Astrocyte of the cerebellum (primary cell): ENCODE measurements at places on chromosomes 11 and 22.
A peak's percentile ranks its signal among the peaks of the same experiment; 100 is the strongest.

GRCh38 chr11:32386770-32387377, 48.5 kb downstream of the WT1 start:
- DNase-seq = no peak

- DNase-seq = no peak
Observed at GRCh38 chr11:113174882-113175281, 139.5 kb upstream of the TTC12 start.

- DNase-seq = no peak
Observed at GRCh38 chr11:36295926-36296325, at the start of gene PRR5L. TSS of gene PRR5L (plus strand) at chr11:36296288. CDS start at chr11:36401122, 104,834 bp downstream.

- DNase-seq = no peak
Observed at GRCh38 chr11:79461144-79461543, 20.3 kb upstream of the TENM4 start.

DNA sequence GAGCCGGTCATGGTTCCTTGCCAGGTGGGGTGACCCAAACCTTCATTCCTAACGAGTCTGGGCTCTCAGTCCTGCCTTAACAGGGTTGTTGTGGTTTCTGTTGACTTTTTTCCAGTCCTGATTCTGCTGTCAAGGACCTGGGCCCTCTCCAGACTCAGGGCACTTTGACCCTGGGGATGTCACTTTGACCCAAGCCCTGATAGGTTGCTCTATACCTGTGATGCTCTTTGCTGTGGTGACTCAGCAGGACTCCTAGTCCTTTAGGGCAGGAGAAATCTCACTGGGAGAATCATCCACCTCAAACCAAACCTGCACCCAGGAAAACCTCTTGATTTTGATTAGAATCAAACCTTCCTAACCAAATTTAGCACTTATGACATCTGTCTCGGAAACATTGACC, 20.5 kb upstream of the MPPED1 start:
- no peak for DNase-seq

- DNase-seq = no peak
Observed at GRCh38 chr11:65426839-65427690, 4.5 kb downstream of the NEAT1 start.

- DNase-seq = no peak
Observed at GRCh38 chr11:44702889-44703288, 23.9 kb upstream of the TSPAN18 start.

GRCh38 chr22:26724414-26724813, 67.0 kb downstream of the MIAT start:
- no peak for DNase-seq

- DNase-seq = no peak
Observed at GRCh38 chr11:36313750-36314433, 17.8 kb downstream of the PRR5L start.

DNA sequence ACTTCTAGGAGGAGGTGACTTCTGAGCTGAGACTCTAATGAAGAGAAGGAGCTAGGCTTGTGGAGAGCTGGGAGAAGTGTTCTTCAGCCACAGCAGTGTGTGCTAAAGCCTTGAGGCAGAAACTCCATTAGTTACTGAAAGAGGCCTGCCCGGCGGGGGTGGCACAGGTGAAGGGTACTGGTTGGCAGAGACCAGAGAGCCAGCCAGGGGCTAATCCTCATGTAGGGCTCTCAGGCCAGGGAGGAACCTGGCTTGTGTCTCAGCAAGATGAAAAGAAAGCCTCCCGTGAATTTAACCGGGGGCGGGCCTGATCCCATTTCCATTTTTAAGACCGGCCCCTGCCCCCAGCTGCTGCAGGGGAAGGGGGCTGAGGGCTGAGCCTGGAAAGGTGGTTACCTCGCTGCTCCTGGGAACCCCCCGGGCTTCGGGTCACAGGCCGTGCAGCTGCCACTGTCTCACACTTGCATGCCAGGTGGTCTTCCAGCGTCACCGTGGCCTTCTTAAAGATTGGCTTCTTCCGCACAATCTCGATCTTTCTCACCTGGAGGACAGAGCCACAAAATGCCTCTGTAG, 15.0 kb downstream of the PDGFB start:
- no peak for DNase-seq

DNA sequence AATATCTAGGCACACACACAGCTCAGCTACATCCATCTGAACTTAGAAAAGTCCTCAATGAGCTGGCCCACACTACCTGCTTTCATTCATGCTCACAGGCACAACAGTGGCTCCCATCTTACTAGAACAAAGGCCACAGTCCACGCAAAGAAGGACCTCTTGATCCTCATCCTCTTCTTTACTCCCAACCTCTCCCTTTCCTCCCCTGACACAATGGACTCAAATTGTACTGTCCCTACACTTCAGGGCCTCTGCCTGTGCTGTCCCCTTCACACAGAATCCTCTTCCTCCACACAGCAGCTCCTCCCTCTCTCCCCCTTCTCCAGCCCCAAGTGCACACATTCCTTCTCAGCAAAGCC, 12.7 kb downstream of the SMCO4 start:
- no peak for DNase-seq

DNA sequence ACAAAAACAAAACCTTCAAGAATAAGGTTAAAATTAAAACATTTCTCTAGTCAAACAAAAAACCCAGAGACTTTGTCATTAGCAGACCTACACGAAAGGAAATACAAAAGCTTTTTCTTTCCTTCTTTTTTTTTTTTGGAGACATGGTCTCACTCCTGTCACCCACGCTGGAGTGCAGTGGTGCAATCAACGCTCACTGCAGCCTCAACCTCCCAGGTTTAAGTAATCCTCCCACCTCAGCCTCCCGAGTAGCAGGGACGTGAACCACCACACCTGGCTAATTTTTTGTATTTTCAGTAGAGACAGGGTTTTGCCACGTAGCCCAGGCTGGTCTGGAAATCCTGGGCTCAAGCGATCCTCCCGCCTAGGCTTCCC, 30.5 kb downstream of the PLA2G6 start:
- DNase-seq = no peak

- DNase-seq = no peak
Observed at GRCh38 chr11:17148536-17148935, 59.2 kb downstream of the PIK3C2A start.

DNA sequence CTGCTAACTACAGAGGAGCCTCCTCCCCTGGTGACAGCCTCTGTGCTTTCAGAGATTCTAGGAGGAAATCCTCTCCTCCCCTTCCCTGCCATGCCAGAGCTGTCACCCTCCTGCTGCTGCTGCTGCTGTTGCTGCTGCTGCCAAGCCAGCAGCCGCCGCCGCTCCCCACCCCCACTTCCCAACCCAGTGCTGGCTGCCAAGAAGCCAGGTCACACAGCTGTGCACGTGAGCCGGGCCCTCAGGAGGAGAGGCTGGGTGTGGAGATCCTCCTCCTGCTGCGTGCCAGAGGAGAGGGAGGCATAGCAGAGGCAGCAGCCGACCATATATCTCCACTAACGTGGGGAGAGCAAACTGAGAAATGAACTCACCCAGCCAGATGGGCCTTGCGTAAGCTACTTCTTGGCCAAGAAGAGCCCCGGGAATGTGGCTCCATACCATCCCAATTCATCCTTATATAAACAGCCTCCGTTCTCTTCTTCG, 12.4 kb downstream of the CRY2 start:
- DNase-seq = peak; percentile 74

GRCh38 chr11:15075162-15075526, 1.8 kb downstream of the CALCB start:
- DNase-seq = no peak

GRCh38 chr11:82676483-82677094, 57.1 kb downstream of the FAM181B start:
- no peak for DNase-seq

GRCh38 chr11:12824281-12825041, 150.2 kb downstream of the TEAD1 start:
- DNase-seq = no peak

DNA sequence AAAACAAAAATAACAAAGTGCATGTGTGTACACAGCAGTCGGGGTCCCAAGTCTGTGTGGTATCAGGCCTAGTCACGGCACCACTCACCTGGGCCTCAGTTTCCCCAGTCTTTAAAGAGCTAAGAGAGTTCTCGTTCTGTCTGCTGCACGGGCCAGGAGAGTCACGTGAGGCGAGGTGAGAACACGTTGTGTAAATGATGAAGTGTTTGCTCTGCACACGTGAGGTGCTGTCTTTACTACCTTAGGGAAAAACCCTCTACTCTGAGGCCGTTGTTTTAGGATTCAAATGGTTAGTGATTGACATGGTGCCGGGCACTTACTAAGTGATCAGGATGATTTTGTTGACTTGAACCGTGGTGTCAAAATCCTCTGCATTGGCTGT, 86.5 kb upstream of the PPARA start:
- no peak for DNase-seq

DNA sequence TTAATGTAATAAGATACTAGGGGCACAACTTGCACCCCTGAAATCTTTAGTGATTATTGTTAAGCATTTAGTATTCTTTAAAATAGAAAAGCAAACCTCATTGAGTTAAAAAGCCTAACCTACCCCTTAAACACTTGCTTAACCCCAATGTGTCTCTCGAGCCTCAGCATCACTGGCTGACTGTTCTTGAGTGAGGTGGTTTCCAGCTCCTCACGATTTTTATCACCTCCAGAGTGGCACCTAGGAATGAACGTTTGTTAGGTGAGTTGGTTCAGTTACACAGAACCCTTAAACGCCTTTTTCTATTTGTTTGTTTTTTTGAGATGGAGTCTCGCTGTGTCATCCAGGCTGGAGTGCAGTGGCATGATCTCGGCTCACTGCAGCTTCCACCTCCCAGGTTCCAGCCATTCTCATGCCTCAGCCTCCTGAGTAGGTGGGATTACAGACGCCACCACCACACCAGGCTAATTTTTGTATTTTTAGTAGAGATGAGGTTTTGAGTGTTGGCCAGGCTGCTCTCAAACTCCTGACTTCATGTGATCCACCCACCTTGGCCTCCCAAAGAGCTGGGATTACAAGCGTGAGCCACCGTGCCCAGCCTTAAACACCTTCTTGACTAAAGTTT, 13.7 kb downstream of the YWHAH start:
- no peak for DNase-seq

GRCh38 chr22:37021710-37022482, 2.4 kb downstream of the MPST start:
- DNase-seq = no peak

- DNase-seq = no peak
Observed at GRCh38 chr22:30150212-30150611, 69.9 kb downstream of the HORMAD2 start.

- DNase-seq = no peak
Observed at GRCh38 chr11:105056446-105056845, 11.3 kb upstream of the CARD16 start.

GRCh38 chr11:66080055-66080817, 10.2 kb downstream of the PACS1 start:
- no peak for DNase-seq

GRCh38 chr11:66907751-66908630, 50.2 kb downstream of the PC start:
- DNase-seq = no peak

GRCh38 chr11:77999446-78000030, 5.1 kb upstream of the INTS4 start:
- no peak for DNase-seq
